ENCODE measurements at places on chromosomes 16 and 17.

DNA sequence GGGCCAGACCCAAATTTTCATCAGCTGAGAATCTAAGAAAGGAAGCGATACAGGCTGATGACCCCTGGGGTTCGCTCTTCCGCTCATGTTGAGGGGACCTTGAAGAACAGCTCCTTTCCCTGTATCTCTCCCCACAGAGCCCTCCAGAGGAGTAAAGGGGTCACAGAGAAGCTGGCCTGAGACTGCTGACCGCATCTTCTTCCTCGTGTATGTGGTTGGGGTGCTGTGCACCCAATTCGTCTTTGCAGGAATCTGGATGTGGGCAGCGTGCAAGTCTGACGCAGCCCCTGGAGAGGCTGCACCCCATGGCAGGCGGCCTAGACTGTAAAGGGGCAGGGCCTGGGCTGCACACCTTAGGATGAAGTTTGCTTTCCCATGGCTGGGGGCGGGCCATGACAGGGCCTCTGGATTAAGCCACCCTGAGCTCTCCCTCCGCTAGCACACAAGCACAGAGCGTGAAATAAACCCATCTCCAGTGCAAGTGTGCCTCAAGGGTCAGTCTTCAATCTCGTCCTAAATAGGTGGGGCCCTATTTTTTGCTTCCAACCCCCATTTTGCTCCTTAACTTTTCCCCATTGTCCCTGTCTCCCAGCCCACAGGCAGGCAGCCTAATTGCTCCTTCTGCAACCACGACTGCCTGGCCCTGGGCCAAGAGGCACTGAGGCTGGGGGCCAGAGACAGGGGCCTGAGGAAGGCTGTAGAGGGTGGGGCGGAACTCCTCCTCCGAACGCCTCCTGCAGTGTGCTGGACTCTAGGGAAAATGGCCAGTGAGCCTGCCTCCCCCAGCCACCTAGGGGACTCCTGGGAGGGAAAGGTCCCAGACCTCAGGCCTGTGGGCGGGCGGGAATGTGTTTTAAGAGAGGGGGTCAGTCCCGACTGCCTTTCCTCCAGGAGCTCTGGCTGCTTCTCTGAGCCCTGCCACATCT is 3.6 kb downstream of the ZACN start:
- peaks cover 50% of the 10 kb centered on the region for H3K36me3 ChIP-seq
- no peak overlapping the region for H3K4me3 ChIP-seq
- H3K27me3 ChIP-seq = no peaks in the 10 kb centered on the region
- no peak overlapping the region for H3K27ac ChIP-seq

DNA sequence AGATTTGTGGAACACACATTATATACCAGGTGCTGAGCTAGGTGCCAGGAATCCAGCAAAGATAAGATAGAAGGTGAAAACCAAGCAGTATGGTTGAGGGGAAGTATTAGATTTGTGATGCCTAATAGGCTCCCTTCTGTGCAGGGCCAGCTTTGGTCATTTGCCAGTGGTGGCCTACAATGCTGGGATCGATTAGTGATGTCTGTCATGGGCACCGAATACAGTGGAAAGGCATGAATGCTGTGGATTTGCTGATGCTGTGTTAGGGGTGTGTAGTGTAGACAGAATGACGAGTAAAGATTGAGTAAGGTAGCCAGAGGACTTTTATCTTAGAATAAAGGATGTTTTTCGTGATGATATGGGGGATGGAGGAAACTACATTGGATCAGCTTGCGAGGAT is 48.9 kb downstream of the SNX29 start:
- no peak overlapping the region for H3K4me3 ChIP-seq
- H3K27me3 ChIP-seq = no peaks in the 10 kb centered on the region
- no peaks in the 10 kb centered on the region for H3K36me3 ChIP-seq
- H3K4me1 ChIP-seq = no peaks in the 10 kb centered on the region
- no peak overlapping the region for H3K27ac ChIP-seq

GRCh38 chr17:28029044-28029443 is 13.4 kb upstream of the NLK start:
- no peaks in the 10 kb centered on the region for H3K4me1 ChIP-seq
- H3K27me3 ChIP-seq = peaks cover 4% of the 10 kb centered on the region
- DNase-seq = no peak

DNA sequence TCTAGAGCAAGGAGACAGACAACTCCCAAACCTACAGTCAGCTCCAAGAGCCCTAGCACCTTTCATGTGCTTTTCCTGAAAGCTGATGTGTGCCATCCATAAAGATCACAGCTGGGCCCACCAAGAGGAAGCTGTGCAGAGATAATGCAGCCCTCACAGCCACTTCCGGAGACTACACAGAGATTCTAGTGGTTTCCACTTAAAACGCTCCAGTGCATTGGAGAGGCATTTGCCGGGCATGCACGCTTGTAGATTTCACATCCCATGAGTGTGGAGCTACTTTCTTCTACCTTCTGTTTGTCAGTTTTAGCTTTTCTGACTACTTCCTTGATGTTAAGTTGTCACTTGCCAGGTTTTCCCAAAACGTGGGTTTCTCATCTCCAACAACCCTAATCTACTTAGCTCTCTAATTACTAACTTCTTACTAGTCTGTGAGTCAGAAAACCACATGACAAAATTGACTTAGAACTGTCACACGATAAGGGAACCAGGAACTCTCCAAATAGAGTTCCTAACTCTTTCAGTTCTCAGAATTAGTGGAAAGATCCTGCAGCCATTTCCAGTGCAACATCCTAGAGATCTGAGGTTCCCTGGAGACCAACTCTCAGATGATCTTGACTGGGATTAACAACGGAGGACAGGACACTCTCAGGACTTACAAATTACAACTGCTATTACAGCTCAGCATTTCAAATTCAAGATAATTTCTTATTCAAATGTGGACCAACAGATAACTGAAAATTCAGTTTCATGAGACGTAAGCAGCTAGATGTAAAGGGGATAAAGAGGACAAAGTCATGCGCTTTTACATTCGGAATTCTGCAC is 28.6 kb downstream of the PMP22 start:
- H3K4me3 ChIP-seq = no peak overlapping the region
- no peak for DNase-seq
- peaks cover 3% of the 10 kb centered on the region for H3K27me3 ChIP-seq
- no peak overlapping the region for H3K27ac ChIP-seq
- no peaks in the 10 kb centered on the region for H3K36me3 ChIP-seq
- H3K4me1 ChIP-seq = no peaks in the 10 kb centered on the region

- no peaks in the 10 kb centered on the region for H3K36me3 ChIP-seq
- no peaks in the 10 kb centered on the region for H3K4me1 ChIP-seq
- peaks cover 55% of the 10 kb centered on the region for H3K27me3 ChIP-seq
- DNase-seq = no peak
- H3K4me3 ChIP-seq = no peak overlapping the region
- H3K27ac ChIP-seq = no peak overlapping the region
Measured at GRCh38 chr17:48732688-48733629, 4.4 kb upstream of the HOXB13 start.

DNA sequence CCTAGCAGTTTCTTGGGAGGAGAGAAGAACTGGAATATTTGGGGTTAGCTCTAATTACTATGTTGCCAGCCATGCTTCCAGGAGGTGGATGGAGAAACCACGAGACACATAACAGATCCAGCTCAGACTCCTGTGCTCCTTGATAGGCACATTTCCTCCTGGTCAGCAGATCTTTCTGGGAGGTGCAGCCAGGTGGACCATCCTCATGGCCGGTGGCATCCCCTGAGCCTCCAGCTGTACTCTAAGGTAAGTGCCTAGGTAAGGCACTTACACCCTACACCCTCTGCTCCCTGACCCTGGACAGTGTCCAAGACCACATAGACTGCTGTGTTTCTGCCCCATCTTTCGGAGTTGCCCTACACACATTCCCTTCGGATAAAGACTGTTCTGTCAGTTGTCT is 27.1 kb upstream of the N4BP1 start:
- no peaks in the 10 kb centered on the region for H3K4me1 ChIP-seq
- H3K27ac ChIP-seq = no peak overlapping the region
- no peaks in the 10 kb centered on the region for H3K36me3 ChIP-seq

DNA sequence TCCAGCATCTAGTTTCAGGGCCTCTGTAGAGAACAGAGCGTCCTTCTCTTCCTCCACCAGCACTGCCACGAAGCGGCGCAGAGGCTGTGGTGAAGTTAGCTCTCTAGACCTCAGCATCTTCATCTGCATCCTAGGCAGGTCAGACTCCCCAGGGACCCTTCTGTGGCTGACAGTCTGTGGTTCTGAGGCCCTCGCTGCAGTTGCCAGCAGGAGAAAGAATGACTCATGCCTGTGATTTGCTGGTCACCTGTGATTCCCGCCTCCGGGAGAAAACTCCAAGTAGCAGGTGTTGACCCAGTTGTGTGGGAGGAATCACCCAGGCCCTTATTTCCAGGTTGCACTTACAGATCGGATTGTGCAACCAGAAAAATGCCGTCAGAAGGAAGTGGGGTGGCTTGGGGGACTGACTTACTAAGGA is 117.3 kb upstream of the CACNG5 start:
- H3K4me1 ChIP-seq = peaks cover 15% of the 10 kb centered on the region
- H3K27ac ChIP-seq = no peak overlapping the region
- H3K36me3 ChIP-seq = 0 out of 2 replicates have a peak, but pooled peaks cover under 1% of the 10 kb centered on the region

- no peak overlapping the region for H3K4me3 ChIP-seq
- no peaks in the 10 kb centered on the region for H3K4me1 ChIP-seq
- H3K27ac ChIP-seq = no peak overlapping the region
Measured at GRCh38 chr16:80989801-80990200, 16.9 kb downstream of the CMC2 start.

DNA sequence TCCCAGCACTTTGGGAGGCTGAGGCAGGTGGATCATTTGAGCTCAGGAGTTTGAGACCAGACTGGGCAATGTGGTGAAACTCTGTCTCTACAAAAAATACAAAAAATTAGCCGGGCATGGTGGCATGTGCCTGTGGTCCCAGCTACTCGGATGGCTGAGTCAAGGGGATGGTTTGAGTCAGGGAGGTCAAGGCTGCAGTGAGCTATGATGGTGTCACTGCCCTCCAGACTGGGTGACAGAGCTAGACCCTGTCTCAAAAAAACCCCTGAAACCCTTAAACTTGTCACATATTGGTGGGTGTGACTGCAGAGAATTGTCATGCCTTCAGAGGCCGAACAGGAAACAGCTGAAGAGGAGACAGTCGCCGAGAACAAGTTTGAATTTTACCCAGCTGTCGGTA is 13.4 kb downstream of the RPTOR start:
- no peaks in the 10 kb centered on the region for H3K27me3 ChIP-seq
- peaks cover 24% of the 10 kb centered on the region for H3K36me3 ChIP-seq
- no peak overlapping the region for H3K4me3 ChIP-seq
- no peak for DNase-seq

DNA sequence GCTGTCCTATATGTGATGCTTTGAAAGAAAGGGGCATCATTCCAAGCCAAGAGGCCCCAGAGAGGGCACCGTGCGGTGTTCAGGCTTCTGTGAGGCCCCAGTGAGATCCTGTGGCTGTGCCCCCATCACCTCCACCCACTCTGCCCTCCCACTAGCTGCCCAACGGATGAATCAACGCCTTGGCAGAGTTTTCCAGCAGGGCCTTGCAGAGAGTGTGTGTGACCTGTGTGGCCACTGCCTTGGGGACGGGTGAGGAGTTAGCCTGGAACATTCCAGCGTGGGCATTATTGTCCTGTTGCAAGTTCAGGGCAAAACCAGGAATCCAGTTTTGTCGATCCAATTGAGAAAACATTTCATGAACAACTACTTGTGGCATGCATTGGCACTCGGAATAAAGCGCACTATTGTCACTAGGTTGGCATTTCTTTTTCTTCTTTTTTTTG is 53.7 kb downstream of the SF3B3 start:
- H3K36me3 ChIP-seq = peaks cover 25% of the 10 kb centered on the region
- H3K27ac ChIP-seq = no peak overlapping the region
- no peaks in the 10 kb centered on the region for H3K4me1 ChIP-seq
- H3K4me3 ChIP-seq = no peak overlapping the region
- no peaks in the 10 kb centered on the region for H3K27me3 ChIP-seq
- DNase-seq = no peak

- no peak overlapping the region for H3K27ac ChIP-seq
- no peaks in the 10 kb centered on the region for H3K27me3 ChIP-seq
- no peaks in the 10 kb centered on the region for H3K36me3 ChIP-seq
- DNase-seq = no peak
Measured at GRCh38 chr17:2545393-2545792, 33.7 kb upstream of the METTL16 start.

DNA sequence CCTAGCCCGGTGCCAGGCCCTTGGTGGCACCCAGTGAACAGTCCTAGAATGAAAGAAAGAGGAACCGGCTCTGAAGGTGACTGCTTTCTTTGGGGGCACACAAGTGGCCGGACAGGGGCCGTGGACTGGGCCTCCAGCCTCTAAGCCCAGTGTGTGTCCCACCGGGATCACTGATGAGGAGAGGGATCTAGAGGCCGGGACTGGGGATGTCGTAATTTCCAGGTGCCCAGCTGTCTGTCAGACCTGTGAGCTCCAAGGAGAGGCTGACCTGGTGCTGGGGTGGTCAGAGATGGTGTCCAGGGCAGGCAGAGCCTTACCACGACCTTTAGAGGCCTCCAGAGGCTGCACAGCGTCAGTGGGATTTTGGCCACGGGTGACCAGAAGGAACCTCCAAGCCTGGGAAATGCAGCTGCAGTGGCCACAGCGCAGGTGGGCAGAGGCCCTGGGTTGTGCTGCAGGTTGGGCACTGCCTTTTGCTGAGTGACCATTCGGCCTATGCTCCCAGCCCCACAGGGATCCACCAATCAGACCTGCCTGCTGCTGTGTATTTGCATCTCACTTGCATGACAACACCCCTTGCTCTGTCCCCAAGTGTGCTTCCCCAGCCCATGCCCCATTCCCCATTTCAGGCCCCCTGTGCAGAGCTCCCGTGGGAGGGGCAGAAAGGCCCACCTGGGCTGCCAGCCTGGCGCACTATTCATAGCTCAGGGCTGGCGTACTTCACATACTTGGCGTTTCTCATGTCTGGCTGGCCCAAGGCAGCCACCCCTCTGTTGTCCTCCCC is 12.5 kb downstream of the ARHGAP23 start:
- no peak overlapping the region for H3K27ac ChIP-seq
- peaks cover 7% of the 10 kb centered on the region for H3K4me1 ChIP-seq
- no peak for DNase-seq
- H3K27me3 ChIP-seq = no peaks in the 10 kb centered on the region
- H3K4me3 ChIP-seq = no peak overlapping the region

DNA sequence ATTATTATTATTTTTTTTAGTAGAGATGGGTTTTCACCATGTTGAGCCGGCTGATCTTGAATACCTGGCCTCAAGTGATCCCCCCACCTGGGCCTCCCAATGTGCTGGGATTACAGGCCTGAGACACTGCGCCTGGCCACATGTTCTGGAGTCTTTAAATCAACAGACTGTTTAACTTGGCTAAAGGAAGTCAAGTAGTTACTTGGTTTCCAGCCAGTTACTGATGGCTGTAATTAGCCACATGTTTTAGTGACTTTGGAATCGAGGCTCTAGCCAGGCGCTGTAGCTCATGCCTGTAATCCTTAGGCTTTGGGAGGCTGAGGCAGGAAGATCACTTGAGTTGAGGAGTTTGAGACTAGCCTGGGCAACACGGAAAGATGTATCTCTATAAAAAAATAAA is 699.2 kb upstream of the RBFOX1 start:
- H3K27me3 ChIP-seq = no peaks in the 10 kb centered on the region
- H3K4me3 ChIP-seq = no peak overlapping the region
- no peak overlapping the region for H3K27ac ChIP-seq
- H3K4me1 ChIP-seq = no peaks in the 10 kb centered on the region
